Right renal pelvis (tissue), 4 donors: ENCODE measurements at places on chromosomes 12 and 14.

DNA sequence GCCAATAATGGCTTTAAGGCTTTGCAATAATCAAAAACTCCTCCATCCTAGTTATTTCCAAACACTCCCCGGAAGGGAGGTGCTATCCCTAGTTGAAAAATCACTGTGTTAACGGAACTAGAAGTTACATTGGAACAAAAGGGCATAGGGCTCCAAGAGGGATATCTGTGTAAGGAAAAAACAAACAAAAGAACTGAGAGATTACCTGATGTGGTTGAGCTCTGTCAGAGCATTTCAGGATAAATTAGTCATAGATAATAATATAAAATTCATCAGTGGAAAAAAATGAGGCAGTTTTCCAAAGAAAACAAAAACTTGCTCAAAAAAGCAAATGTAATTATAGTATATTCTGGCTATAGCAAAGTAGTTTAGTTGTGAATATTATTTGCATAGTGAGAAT lies 27.4 kb upstream of the PAPLN start:
- DNase-seq, result no peak

- no peak for DNase-seq
These were observed 92.5 kb downstream of the VCPKMT start for GRCh38 chr14:50023671-50024490.

DNA sequence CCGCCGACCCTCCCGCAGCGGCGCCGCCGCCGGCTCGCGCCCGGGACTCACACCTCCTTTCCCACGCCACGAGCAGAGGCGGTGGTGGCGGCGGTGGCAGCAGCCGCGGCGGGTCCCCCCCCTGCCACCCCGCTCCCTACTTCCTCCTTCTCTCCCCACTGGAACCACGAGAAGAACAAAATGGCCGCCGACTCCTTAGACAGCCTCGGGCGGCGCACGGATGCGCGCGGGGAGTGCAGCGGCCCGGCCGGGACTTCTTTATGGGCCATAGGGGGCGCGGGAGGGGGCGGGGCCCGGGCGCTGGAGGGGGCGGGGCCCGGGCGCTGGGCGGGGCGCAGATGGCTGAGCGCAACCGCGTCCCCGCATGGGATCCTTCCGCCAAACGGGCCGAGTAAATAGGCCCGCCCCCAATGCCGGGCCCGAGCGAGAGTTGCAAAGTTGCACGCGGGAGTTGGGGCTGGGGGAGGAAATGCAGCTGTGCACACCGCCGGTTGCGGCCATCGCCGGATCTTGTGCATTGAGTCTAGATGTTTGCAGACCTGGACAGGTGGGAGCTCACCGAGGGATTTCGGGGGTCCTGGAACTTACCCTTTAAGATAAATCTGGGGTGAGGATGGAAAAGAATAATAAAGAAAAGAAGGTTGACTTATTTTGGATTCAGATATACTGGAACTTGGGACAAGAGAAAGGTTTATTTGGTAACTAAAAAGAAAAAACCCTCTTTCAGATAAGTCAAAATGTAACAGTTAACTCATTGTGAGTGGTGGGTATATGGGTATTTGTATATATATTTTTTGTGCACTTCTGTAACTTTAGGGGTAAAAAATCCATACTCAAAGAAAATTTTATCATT lies at the start of gene PPP1CC:
TSS of gene PPP1CC (minus strand) at position 174 of the 853 bp plus-strand sequence. CDS start 184 bp downstream, outside the sequence.
- peak; percentile 77 for DNase-seq

DNA sequence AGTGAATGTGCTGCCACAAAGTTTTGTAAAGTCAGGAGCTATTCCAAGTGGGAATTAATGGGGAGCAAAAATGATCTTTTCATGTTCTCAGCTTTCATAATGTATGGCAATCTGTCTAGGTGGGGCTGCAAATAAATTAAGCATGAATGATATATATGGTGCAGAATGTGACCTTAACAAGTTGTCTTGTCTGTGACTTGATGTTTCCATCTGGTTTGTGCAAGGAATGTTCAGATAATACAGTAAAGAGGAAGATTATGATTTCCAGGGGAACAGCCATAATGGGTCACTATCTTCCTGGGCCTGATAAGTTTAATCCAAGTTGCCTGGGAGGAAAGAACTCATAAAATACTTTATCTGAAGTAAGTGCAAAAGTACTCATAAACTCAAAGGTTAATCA lies 1815.8 kb upstream of the FLRT2 start:
- no peak for DNase-seq

GRCh38 chr14:99174081-99174769 lies 97.8 kb downstream of the BCL11B start:
- DNase-seq, result no peak

DNA sequence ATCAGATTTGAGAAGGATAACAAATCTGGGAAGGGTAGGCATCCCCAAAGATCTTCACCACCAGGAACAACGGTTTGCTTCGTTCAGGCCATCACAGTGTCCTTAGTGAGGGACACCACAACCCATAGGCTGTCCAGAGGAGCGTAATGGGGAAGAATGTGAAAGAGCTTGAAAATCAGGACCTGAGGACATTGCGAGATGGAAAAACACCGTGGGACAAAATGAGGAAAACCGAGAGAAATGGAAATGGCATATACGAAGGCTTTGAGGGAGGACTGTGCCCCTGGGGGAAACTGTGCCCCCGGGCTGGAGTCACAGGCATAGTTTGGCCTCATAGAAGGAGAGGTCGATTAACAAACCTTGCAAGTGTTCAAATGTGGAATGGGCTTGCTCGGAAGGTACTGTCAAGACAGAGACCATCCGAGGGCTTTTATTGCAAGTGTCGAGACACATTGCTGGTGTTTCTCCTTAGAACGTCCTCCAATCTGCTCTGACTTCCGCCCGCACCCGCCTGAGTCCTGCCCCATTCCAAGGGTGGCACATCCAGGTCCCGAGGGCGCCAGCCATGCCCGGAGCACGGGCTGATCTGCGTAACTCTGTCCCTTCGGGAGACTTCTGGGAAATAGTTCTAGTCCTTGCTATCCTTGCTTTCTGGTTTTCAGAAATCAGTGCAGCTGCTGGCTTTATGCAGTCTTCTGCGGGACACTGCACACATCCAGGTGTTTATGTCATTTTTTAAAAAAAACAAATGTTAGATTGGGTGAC lies 885 bp upstream of the PALS1 start:
- no peak for DNase-seq

- no peak for DNase-seq
These were observed 81.6 kb downstream of the ITPK1 start for GRCh38 chr14:93033983-93034670.

DNA sequence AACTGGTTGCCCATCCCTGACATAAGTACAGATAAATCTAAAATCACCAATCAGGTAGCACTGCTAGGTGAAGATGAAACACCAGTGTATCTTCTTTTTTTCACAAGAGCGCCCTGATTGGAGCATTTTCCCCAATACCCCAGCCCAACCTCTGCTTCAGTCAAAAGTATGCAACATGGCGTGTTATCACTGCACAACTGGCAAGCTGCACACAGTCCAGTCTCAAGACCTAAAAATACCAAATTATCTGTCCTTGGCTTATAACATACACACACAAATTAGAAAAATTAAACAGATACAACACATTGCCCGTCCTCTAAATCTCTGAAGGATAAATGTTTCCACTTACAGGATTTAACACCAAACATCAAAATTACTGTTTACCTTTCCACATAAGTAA lies 20.2 kb upstream of the SELPLG start:
- DNase-seq, result no peak

DNA sequence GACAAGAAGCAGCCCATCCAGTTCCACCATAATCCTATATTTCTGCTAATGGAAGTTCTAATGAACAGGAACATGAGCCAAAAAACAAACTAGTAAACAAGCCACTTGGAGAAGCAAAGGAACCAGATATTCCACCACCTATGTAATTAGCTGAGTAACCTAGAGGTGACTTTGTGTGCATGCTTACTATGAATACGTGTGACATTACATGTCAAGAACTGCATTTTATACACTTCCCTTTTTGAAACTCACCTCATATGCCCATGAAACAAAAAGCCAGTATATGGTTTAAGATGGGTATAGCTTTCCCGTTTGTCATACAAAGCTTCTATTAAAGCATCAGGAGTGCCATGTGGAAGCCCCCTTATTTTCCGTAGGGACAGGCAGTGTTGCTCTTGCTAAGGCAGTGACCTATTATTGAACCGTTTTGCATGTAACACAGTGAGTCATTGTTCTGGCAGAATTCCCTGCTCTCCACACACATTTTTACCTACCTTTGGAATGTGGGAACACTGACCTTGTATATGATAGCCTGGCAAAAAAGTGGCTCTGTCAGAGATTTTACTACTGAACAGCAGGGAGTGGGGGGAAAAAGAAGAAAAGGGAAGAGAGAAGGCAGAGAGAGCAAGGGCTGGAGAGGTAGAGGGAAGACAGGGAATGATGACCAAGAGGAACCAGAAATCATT lies 34.8 kb upstream of the FRMD6 start:
- no peak for DNase-seq

GRCh38 chr12:71009430-71010142 lies 89.0 kb upstream of the PTPRR start:
- no peak for DNase-seq

DNA sequence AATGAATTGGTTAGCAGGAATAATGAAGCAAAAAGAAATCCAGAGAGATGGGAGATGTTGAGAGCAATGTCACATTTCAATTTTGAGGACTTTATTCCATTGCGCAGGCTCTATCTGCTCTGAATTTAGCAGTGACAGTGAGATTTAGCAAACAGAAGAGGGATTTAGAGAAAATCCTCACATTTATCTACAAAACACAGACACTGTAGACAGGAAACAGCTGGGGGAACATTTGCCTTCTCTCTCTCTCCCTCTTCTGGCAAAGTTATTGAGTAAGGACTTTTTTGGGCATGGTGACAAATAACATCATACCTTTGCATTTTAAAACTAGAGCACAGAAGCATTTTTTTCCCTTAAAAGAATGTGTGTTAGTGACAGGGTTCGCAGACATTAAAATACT lies at the start of gene IGF1:
TSS of gene IGF1 (minus strand) at position 158 of the 400 bp plus-strand sequence. CDS start 182 bp downstream, outside the sequence.
- DNase-seq, result no peak

- DNase-seq, result no peak
These were observed 921.3 kb downstream of the NRXN3 start for GRCh38 chr14:79091381-79091963.

GRCh38 chr12:17661250-17661649 lies 428.7 kb downstream of the RERGL start:
- DNase-seq, result no peak

- no peak for DNase-seq
These were observed 192.7 kb downstream of the BTG1 start for GRCh38 chr12:91952916-91953315.

GRCh38 chr12:40587421-40587820 lies 104.8 kb upstream of the CNTN1 start:
- no peak for DNase-seq

- DNase-seq, result no peak
These were observed 40.0 kb upstream of the CTDSP2 start for GRCh38 chr12:57886542-57886941.

DNA sequence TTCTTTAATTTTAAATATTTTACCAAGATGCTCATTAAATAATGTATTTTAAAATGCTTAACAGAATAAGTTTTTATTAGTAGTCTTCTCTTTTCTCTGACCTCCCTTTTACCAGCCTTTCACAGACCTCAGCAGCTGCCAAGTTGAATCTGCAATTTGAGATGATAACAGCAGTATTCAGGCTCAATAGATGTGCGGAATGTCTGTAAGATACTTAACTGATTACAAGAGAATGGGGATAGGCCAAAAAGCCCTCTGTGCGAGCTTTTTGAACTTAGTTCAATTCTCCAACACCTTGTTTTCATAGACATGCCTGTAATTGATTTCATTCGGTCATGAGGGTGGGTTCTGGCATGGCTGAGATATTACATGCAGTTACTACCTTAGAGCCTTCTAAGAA lies 277.2 kb downstream of the TMTC2 start:
- no peak for DNase-seq

DNA sequence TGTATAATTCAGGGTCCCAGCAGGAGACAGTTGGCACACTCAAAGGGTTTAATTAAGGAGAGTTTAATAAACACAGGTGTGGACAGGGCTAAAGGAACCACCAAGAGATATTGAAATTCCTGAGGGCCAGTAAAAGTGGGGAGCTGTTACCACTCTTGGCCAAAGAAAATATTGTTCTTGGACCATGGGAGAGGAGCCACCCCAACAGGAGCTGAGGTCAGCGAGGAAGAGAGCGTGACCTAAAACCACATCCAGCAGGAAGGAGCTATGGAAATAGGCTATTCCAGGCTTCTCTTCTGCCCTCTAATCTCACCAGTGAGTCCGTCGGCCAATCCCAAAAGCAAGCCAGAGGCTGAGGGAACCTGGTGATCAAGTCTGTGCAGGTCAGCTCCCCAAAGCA lies 390.8 kb downstream of the MED13L start:
- DNase-seq, result no peak

GRCh38 chr14:92692822-92693226 lies 55.6 kb downstream of the LGMN start:
- DNase-seq, result no peak

DNA sequence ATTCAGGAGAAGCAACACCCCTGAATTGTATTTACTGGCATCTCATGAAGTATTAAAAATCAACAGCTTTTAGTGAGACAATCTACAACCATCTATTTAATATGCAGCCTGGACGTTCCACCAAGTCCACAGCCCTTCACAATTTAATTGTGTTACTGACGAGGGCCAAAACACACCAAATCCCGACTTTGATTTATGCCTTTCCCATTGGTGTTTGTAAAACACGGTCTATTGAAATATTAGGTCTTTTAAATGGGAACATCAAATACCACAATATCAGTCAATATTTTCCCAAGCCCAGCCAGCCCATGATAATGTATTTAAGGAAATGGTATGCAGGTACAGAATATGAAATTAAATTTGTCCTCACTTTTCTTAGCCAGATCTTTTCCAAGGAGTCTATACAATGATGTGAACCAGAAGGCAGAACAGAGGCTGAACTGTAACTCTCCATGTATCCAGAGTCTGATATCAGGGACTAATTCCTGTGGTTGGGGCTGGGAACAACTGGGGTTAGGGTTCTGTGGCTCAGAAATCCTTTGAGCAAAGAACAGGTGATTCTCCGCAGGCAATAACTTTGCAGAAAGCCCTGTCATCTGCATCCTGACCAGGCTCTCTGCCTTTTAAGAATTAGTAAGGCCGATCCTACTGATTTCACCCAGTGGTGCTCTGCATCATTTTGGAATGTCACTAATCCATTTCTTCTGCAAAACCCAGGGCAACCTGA lies 179.3 kb upstream of the GZMB start:
- DNase-seq, result no peak

- no peak for DNase-seq
These were observed 340.1 kb downstream of the BCAT1 start for GRCh38 chr12:24608637-24609285.

GRCh38 chr14:88706425-88706824 lies 86.3 kb downstream of the EML5 start:
- no peak for DNase-seq

DNA sequence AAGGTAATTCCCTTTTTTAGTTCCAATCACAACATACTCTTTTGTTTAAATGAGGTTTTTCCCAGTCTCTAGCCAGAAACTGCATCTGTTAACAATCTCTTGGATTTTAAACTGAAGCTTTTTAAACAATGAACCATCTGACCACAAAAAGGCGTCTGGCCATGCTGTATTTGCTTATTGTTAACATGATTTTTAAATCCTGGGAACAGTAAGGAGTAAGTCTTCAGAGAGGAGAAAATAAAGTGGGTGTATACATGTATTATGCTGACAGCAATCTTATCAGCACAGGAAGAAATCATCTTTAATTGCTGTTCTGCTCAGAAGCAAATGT lies 106.2 kb downstream of the DAAM1 start:
- no peak for DNase-seq
